Dermis blood vessel endothelial cell (primary cell): ENCODE measurements at places on chromosomes 16 and 17. TPM values are rescaled to one million over a fixed set of nuclear protein-coding genes. Genes with fewer than 3 reads are reported as not detected.

Gene DDX28
- 15.1 and 19.5 TPM in 2 replicates for total RNA-seq

Gene PDE6G
- total RNA-seq: 3.4 and 4.1 TPM in 2 replicates

Gene SLC5A10
- not detected in 2 replicates for total RNA-seq

Gene KRT25
- total RNA-seq: not detected in 2 replicates

Gene CCDC78
- 0.34 and 0.65 TPM in 2 replicates for total RNA-seq

Gene KRT36
- total RNA-seq: 0.14 and 0.17 TPM in 2 replicates

Gene PPL
- total RNA-seq: 3.6 and 7.0 TPM in 2 replicates

Gene FBXW10
- not detected in 2 replicates for total RNA-seq

Gene SLC2A4
- 0.28 and 0.34 TPM in 2 replicates for total RNA-seq

Gene C16orf74
- 9.4 and 12.4 TPM in 2 replicates for total RNA-seq

Gene RPH3AL
- 22.0 and 37.2 TPM in 2 replicates for total RNA-seq

Gene MYL4
- total RNA-seq: 0.60 and 1.5 TPM in 2 replicates

Gene PRAC1
- not detected in 2 replicates for total RNA-seq

Gene HES7
- total RNA-seq: 0.09 TPM in 1 of 2 replicates, not detected in the other

Gene HSF5
- total RNA-seq: 0.05 and 0.17 TPM in 2 replicates

Gene CSHL1
- total RNA-seq: not detected in 2 replicates
